ENCODE measurements at places on chromosomes 3 and 15. TPM values are rescaled to one million over a fixed set of nuclear protein-coding genes. Genes with fewer than 3 reads are reported as not detected.

The ESYT3 gene
- not detected for total RNA-seq

The UBA3 gene
- 82.1 TPM for total RNA-seq

DNA sequence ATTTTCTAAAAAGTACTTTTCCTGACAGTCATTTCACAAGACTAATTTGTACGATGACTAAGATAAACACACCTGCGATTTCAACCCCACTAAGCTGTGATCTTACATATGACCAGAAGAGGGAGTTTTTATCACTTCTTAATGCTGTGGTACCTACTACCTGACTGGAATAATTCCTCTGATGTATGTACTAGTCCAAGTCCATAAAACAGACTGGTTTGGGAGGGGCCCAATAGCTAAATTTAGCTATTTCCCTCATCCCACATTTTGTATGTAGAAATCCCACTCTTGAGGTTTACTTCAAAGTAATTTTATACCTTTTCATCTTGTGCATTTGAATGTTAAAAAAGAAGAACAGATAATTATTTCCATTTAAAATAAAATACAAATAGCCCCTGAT lies 49.7 kb upstream of the SCAANT1 start:
- no peak for DNase-seq

GRCh38 chr15:91882858-91883586 lies 29.5 kb downstream of the SLCO3A1 start:
- no peak for DNase-seq

GRCh38 chr3:138381413-138381901 lies 33.1 kb downstream of the MRAS start:
- no peak for DNase-seq

Data from spleen (tissue), 13 donors.